ENCODE measurements at places on chromosomes 13 and 19.

- DNase-seq, result no peak
Measured at GRCh38 chr13:94632226-94632980, 30.7 kb downstream of the GPR180 start.

DNA sequence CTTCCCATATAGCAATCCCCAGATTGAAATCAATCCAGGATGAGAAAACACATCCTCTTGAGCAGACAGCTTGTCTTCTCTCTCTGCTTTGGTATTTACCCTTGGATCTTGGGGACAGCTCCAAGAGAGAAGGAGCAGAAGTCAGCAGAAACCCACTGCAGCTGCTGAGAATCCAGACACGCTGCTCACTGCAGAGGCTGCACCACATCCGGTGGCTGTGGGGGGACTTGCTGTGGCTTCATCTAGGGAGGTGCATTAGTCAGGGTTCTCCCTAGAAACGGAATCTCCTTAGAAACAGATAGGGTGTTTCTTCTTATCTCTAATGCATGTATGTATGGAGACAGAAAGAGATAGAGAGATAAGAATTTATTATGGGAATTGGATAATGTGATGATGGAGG is 2.7 kb downstream of the CYP4F12 start:
- no peak for DNase-seq

GRCh38 chr13:21901811-21902708 is 231.2 kb downstream of the FGF9 start:
- no peak for DNase-seq

DNA sequence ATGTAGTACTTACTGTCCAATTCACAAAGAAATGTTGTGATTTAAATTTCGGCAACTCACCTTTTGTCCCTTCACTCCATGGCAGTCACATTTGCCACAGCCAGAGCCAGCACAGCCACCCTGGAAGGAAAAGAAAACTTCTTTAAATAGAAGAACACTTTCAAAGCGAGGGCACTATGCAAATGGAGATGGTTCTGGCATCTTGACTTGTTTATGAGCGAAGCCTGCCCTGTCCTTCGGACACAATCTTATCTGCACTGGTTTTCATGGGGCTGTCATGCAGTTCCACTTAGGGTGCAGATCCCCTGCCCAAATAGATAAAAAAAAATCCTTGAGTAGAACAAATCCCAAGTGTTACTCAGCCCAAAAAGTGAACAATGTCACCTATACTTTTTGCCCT is 64.3 kb downstream of the COL4A1 start:
- no peak for DNase-seq

DNA sequence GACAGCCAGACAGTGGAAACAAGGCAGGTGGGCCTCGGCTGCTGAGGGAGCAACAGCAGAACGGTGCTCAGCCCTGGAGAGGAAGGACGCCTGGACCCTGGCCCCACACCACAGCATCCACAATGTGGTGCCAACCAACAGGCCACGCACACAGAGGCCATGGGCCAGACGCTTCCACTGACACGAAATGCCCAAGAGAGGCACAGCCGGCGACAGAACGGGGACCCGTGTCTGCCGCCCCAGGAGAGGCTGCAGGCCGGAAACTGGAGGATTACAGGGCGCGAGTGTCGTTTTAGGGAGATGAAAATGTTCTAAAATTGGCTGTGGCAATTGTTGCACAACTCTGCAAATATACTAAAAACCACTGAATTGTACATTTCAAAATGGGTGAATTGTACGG is 69.7 kb downstream of the RASA3 start:
- peak; percentile 55 for DNase-seq

DNA sequence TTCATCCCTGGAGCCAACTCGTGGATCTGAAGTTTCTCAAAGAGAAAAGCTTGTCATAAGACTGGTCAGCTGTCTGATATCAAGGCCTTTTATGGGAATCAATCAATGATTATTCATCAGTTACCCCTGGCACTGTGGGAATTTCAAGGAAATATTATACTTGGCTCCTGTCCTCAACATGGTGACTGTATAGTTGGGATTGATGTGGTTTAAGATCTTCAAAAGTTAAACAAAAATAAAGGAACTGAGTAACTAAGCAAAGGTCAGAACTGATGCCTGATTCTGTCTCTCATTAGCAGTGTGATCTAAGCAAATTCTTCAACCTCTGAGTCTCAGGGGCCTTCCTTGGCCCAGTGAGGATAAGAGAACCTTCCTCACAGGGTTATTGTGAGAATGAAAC is 22.2 kb upstream of the SERPINE3 start:
- no peak for DNase-seq

DNA sequence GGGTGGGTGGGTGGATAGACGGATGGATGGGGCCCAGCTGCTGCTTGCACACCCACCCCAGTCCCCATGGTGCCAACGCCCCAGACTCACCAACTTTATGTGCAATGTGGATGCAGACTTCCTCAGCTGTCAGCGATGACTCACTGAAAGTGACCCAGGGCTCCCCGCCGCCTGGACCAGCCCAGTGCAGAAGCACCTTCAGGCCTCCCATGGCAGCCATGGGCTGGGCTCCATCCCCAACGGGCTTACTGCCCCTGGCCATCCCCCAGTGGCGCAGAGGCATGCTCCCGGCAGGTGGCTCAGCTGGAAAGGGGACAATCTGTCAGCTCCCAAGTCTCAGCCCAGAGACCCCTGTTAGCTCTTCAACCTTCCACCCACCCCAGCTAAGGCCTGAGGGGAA is 2.2 kb downstream of the TYK2 start:
- DNase-seq, result peak; percentile 27

DNA sequence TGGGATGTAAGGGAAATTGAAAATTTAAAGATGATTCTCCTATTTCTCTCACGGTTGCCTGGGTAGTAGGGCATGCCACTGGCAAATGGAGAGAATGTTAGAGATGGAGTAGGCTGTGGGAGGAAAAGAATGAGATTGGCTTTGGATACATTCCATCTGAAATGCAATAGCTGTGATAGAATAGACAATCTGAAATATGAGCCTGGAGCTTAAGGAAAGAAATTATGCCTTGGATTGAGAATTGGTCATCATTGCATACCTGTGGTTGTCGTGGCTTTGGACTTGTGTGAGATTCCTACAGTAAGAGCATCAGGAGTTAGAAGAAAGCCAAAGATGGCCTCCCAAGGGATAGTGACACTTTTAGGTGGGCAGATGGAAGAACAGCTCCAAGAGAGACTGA is 305.1 kb upstream of the SLC10A2 start:
- no peak for DNase-seq

DNA sequence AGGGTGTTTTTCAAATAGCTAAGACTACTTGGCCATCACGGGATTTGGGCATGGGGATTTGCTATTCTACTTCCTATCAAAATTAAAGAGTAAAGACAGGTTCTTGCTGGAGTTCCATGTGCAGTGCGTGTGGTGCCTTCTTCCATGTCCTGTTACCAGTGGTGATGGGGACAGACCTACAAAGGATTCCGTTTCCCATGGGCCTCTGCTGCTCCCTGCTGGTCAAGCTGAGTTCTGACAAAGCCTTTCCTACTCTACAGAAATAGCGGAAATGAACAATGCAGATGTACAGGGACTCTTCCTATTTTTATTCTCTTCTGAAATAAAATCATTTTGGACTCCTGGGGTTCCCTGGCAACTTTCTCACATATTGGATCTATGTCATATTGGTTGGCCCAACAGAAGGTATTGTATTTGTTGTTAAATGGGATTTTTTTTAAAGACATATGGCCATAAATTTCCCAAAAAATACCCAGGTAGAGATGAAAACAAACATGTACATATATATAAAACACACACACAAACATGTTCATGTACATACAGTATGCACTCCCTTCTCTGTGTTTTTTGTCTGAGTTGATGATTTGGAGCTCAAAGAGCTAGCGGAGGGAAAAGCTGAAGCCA is 90.5 kb upstream of the SLC15A1 start:
- DNase-seq, result peak; percentile 80

GRCh38 chr19:22595918-22596341 is 38.2 kb upstream of the ZNF492 start:
- DNase-seq, result no peak

GRCh38 chr13:65264066-65264465 is 1966.1 kb downstream of the PCDH9 start:
- no peak for DNase-seq

- no peak for DNase-seq
Measured at GRCh38 chr19:34589730-34590129, 87.2 kb downstream of the SCGB2B2 start.

DNA sequence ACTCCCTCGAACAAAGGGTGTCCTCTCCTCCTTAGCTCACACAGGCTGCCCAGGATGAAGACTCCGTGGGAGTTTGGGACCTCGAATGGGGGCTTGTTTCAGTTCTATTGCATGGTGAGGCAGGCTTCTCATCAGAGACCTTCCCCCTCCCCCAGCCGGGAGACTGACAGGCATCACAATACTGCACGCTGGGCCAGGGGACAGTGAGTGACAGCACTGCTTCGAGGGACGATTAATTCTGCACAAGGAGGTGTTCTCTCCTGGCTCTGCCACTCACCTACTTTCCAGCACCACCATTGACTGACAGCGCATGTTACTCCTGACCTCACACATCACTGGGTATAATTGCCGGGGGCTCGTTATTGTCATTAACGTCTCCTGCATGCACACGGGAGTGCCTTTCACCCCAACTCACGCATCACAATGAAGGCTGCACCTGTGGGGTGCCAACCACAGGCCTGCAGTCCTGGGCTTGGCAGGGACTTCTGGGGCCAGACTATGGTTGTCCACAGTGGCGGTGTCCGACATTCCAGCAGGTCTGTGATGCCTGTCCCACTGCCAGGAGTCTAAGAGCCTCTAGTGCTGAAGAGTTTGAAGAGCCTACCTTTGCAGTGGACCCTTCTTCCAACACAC is 412.2 kb upstream of the TSHZ3 start:
- DNase-seq, result no peak

DNA sequence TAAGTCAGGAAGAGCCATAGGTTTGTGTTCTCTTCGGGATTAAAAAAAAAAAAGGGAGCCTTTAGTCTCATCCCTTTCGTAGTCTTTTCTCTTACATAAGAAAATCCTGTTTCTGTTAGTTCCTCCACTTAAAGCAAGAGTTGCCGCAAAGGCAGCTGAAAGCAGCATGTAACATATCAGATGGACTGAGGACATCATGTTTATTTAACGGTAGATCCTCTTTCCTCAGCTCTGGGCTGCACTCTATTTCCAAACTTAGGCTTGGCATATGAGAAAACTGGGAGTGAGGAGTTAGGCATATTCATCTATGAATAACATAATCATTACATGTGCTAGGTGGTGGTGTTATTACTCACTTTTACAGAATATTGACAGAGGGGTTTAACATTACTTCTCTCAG is 391.2 kb downstream of the KLF12 start:
- no peak for DNase-seq

GRCh38 chr19:51201712-51202111 is 23.2 kb upstream of the CD33 start:
- no peak for DNase-seq

DNA sequence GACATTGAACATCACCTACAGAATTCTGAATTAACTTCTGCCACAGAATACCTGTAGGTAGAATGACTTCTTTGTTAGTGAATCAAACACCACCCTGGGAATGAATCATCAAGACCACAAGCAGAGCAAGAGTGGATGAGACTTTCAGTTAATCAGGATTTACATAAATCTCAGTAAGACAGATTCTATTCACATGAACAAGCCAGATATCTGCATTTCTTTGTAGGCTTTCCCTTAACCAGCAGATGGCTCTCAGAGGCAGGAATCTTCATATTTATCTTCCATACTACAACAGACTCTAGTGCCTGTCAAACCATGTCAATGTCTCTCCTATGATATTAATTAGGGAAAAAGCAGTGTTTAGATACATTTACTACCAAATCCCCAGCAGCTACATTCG is 412.1 kb downstream of the KLF12 start:
- DNase-seq, result no peak

DNA sequence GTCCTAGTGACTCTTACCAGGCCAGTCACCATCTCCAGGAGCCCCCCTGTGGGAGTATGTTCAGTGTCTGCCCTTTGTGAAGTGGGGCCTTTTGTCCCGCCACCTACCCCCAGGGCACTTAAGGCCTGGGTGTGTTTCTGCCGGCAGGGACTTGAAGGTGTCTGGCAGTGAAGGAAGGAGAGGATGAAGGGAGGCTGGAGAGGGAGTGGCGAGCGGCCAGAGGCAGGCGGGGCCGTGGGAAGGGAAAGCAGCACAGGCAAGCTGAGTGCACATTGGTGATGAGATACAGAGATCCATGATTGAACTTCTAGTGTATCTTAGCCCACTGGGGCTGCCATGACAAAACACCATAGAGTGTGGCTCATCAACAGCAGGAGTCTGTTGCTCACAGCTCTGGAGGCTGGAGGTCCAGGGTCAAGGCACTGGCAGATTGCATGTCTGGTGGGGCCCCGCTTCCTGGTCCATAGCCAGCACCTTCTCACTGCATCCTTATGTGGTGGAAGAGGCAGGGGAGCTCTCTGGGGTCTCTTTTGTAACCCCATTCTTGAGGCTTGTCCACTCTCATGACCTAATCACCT is 17.5 kb downstream of the CUL4A start:
- DNase-seq, result no peak

DNA sequence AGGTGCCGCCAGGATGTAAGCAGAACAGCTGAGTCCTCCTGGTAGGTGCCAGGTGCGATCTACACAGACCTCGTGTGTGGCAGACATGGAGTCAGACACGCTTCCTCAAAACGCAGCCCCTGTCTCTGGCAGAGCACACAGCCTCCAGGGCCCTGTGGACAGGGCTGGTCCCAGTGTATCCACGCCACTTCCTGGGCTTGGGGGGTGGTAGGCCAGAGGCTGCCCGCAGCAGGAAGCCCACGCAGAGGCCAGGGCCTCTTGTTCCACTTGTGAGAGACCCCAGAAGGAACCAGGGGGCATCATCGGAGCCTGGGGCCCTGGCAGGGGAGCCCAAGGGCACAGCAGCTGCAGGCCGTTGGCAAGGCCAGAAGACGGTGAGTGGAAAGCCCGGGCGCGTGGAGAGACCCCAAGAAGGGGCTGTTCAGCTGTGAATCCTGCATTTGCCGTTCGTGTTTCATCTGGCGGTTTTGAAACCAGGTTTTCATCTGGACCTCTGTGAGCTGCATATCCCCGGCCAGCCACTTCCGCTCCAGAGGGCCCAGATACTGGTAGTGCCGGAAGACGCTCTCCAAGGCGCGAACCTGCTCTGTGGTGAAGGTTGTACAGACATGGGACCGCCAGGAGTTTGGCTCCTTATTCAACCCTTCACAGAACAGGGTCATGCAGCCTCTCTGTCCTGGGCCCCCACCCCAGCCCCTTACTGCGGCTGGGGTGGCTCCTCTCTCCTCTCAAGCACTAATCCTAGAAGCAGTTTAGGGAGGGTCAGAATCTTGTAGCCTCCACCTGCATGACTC is 25.1 kb upstream of the SLITRK1 start:
- no peak for DNase-seq

GRCh38 chr13:87677496-87678371 is 6.6 kb downstream of the SLITRK5 start:
- no peak for DNase-seq

DNA sequence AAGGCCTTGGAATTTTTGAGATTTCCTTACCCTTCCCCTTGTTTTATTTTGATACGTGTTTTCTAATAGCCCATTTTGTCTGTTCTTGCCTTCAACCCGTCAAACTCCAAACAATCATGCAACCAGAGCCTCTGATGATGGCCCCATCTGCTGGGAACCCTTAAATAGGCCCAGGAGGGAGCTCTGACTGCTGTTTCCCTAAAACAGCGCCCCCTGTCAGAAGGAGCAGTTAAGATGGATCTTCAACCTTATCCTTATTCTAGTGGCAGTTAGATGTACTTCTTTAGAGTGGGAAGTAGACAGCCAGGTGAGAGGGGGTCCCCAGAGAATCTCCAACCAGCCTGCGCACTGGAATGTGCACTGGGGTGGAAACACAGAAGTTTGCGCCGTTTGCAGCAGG is 1031.0 kb upstream of the PCDH9 start:
- no peak for DNase-seq

- DNase-seq, result peak; percentile 75
Measured at GRCh38 chr19:46428239-46429135, at the start of gene PNMA8C. Gene PNMA8C, minus strand, starts transcription at chr19:46428936. Its CDS starts 577 bp downstream, at chr19:46428359.

Measured in inflammatory macrophage treated with lipopolysaccharide for 4 hours (primary cell).